ENCODE measurements at places on chromosomes 2 and 18.

- DNase-seq: no peak
Observed at GRCh38 chr18:41744421-41745030, 210.5 kb upstream of the PIK3C3 start.

DNA sequence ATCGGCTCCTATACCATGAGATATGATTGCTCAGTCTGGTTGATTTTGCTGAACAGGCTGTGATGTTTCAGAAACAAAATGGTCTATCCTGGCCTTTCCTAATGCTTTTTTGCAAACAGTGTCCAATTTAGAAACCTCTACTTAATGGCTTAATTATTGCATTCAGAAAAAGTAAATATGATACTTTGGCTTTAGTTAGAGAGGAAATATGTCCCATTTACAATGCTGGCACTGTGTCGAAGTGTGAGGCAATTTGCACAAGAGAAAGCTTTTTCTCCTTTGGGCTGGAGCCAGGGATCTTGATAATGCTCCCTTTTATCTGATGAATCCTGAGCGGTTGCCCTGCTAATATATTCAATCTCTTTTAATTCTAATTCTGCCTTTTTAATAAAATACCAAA lies 418.9 kb downstream of the EPHA4 start:
- no peak for DNase-seq

DNA sequence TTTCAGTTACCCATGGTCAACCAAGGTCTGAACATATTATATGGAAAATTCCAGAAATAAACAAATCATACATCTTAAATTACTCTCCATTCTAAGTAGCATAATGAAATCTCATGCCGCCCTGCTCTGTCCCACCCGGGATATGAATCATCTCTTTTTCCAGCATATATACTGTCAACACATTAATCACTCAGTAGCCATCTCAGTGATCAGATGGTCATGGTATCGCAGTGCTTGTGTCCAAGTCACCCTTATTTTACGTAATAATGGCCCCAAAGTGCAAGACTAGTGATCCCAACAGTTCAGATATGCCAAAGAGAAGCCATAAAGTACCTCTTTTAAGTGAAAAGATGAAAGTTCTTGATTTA lies 43.8 kb downstream of the OSBPL6 start:
- no peak for DNase-seq

- no peak for DNase-seq
Observed at GRCh38 chr18:30491815-30492551, 550.6 kb downstream of the DSC3 start.

- no peak for DNase-seq
Observed at GRCh38 chr2:27265536-27265870, 2.7 kb upstream of the SLC30A3 start.

- peak; percentile 64 for DNase-seq
Observed at GRCh38 chr2:233566141-233566956, at the start of gene USP40. TSS of gene USP40 (minus strand) at chr2:233566782. CDS start at chr2:233565554, 1,228 bp downstream.

DNA sequence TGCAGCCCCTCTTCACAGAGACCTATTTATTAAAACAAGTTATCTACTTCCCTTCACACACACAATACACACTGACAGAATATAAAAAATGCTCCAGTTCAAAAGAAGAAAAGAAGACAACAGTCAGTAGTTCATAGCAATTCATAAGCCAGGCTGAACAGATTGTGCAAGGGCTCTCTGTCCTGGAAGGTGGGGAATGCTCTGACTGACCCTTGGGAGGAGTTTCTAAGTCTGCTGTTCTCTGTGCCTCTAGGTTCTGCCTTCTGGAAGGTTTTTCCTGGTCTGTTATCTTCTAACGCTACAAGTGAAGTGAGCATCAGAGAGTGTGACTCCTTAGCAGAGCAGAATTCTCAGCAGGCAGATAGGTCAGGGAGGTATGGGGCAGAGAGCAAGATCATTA lies 35.7 kb downstream of the SP3 start:
- DNase-seq: no peak

DNA sequence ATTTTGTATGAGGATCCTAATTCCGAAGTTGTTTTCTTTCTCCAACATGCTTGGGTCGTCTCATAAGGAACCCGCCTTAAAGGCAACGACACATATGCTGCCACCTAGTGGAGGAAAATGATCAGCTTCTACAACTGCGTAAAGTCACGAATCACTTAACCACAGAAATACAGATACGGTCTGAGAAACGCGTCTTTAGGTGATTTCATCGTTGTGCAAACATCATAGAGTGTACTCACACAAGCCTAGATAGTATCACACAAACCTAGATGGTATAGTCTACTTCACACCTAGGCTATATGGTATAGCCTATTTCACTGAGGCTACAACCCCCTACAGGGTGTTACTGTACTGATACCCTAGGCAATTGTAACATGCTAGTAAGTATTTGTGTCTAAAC lies 13.1 kb downstream of the GNLY start:
- DNase-seq: peak; percentile 47

DNA sequence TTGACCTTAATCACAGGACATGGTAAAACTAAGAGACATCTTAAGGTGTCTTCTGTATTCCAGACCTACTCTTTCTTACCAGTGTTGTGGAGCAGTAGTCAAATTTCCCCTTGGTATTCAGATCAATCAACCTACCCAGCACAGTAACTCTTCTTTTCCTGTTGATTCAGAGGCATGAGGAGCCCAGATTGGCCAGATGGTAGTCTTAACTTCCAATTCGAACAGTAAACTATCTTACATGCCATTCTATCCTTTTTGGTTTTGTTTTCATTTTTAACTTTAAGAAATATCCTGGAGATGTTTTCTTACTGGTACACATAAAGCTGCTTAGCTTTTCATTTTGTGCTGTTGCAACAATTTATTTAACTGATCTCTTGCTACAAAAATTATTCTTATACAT lies 630.3 kb upstream of the PKDCC start:
- DNase-seq: no peak

- peak; percentile 68 for DNase-seq
Observed at GRCh38 chr2:8676191-8676920, 5.5 kb upstream of the ID2 start.

- DNase-seq: no peak
Observed at GRCh38 chr2:234747032-234747431, 204.8 kb upstream of the SH3BP4 start.

DNA sequence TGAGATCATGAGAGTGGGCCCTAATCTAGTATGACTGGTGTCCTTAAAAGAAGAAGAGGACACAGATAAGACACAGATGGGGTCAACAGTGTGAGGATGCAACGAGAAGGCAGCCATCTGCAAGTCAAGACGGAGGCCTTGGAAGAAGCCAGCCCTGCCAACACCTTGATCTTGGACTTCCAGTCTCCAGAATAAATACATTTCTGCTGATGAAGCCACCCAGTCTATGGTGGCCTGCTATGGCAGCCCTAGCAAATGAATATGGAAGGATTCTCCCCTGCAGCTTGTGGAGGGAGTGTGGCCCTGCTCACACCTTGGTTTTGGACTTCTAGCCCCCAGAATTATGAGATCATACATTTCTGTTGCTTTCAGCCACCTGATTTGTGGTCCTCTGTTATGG lies 12.3 kb downstream of the CTIF start:
- DNase-seq: no peak

DNA sequence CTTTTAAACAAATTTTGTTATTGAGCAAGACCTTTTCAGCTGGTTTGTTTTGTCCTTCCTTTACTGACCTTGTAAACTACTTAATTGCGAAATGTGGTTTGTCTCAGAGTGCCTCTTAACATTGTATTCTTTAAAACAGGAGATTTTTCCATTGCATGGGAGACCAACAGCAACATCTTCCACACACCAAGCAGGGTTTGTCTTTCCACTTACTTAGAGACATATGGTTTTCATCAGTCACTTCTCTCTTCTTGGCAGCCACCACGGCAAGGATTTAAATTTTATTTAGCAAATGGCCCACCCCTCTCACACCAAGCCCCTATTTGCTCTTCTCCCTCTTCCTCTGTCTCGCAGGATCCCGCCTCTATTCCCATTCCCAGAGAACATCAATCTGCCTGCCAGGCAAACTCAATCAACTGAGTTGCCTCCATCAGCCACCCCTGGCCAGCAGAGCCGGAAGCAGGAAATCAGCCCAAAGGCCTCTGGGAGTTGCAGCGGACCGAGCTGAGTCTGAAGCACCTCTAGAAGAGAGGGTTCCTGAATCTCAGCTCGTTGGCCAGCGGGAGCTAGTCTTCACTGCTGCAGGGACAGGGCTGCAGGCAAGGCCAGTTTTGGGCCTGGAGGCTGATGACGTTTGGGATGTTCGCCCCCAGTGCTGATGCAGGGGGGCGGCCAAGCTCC lies 11.3 kb upstream of the CIB4 start:
- DNase-seq: no peak

DNA sequence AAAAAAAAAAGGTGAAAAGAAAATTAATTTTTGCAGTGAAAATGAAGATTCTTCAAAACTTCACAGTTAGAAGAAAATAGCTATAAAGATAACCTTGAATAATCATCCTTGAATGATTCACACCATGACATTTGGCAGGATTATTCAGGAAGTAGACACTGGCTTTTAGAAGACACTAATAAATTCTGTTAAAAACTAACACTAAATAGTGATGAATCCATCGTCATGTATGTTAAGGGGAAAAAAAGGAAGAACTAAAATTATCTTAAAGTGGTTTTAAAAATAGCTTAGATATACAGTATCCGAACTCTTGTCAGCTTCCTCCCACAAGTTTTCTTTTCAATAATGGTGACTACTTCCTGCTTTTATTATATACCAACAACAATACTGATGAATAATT lies 10.2 kb downstream of the USP37 start:
- DNase-seq: no peak

GRCh38 chr2:198774576-198774975 lies 683.2 kb downstream of the SATB2 start:
- DNase-seq: no peak

GRCh38 chr18:58842978-58843687 lies 21.5 kb upstream of the ZNF532 start:
- peak; percentile 10 for DNase-seq

- no peak for DNase-seq
Observed at GRCh38 chr2:239927424-239927981, 97.6 kb downstream of the NDUFA10 start.

DNA sequence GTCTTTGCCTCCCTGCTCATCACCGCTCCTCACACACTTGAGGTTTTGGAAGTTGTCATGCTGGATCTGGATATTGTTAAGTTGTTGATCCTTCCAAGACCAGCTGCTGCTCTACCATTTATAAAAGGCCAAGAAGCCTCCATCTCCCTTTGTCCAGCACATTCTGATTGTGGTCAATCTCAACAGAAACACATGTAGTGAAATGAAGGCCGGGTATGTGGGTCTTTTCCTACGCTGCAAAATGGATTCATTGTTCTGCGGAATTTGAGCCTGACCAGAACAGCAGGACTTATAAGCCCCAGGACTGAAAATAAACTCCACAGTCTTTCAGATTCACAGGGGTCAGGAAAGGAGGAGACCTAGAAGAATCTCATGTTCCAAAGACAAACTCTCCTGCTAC lies 238.4 kb downstream of the CMPK2 start:
- DNase-seq: no peak

GRCh38 chr2:106932644-106933043 lies 46.7 kb upstream of the ST6GAL2 start:
- no peak for DNase-seq

DNA sequence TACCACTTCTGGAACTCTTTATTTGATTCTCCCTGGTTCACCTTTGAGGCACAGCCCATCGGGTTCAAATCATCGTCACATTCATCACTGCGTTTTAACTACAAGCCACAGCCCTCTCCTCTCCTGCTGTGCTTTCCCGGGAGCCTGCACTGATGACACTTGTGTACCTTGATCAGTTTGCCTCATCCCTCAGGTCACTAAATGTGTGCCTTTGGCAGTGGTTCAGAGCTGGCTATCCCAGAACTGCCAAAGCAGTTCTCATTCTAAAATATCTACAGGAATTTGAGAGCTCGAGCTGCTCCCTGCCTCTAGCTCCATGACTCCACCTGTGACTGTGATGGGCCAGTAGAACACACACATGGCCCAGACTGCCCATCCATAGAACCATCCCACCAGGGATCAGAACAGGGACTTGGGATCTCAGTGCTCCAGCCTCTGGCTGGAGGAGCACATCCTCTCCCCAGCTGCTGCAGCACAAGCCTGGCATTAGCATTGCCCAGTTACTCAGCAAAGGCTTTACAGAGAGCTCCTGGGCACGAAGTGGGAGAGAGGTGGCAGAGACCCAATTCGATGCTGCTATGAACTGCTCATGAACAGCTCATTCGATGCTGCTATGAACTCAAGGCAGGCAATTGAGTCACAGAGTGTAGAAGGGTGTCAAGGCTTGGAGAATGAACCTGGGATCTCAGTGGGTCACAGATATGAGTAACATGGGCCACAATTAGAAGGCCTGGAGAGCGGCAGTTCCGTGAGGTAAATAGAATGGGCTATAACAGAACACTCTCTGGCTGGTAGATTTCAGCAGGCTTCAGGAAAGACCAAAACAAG lies 41.9 kb downstream of the EVA1A start:
- DNase-seq: no peak

DNA sequence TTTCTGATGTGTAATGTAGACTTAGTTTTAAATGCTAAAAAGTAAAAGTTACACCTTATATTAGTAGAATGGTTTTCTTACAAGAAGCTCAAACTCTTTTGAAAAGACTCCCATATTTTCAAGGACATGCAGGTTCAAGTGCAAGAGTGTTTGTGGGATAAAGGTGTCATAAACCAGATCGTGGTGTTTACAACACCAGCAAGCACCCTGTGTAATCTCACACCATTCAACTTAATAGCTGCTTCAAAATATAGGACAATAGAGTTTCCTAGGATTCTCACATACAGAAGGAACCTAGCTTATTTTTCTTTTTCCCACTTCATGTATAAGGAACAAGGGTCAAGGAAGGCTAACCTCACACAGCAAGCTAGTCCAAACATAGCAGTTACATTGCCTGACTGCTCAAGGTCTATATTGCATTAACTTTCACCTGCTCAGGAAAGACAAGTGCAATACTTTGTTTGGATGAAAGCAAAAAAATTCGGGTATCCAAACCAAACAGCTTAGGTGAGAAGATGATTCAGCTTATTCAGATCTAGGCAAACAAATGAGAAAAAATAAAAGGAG lies 172.3 kb downstream of the IKZF2 start:
- DNase-seq: no peak

DNA sequence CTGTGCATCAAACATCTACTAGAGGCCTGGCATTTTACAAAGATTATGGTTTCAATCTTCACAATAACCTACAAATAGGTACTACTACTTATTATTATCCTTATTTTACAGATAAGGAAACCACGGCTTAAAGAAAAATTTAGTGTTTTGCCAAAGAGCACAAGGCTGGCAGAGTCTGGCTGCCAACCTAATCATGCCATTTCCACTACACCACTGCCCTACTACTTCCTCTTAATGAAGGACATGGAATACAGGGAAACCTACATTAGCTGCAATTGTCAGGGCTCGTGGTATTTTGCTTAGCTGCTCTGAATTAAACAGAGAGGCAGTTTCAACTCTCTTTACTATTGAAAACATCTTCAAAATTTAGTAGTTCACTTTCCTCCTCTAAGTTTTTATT lies 5.9 kb downstream of the MBOAT2 start:
- no peak for DNase-seq

GRCh38 chr2:120441744-120442471 lies 96.0 kb downstream of the INHBB start:
- DNase-seq: peak; percentile 34

- peak; percentile 82 for DNase-seq
Observed at GRCh38 chr18:9737472-9738121, 29.5 kb downstream of the RAB31 start.

GRCh38 chr18:1526991-1527390 lies 622.3 kb downstream of the ADCYAP1 start:
- no peak for DNase-seq
